ENCODE measurements at places on chromosomes 11 and 22.
A peak's percentile ranks its signal among the peaks of the same experiment; 100 is the strongest.

GRCh38 chr11:13923182-13923581 is 39.3 kb upstream of the SPON1 start:
- DNase-seq: no peak

- no peak for DNase-seq
Measured at GRCh38 chr11:126157326-126158030, 54.0 kb downstream of the RPUSD4 start.

- DNase-seq: no peak
Measured at GRCh38 chr11:563812-564578, 3.2 kb downstream of the RASSF7 start.

DNA sequence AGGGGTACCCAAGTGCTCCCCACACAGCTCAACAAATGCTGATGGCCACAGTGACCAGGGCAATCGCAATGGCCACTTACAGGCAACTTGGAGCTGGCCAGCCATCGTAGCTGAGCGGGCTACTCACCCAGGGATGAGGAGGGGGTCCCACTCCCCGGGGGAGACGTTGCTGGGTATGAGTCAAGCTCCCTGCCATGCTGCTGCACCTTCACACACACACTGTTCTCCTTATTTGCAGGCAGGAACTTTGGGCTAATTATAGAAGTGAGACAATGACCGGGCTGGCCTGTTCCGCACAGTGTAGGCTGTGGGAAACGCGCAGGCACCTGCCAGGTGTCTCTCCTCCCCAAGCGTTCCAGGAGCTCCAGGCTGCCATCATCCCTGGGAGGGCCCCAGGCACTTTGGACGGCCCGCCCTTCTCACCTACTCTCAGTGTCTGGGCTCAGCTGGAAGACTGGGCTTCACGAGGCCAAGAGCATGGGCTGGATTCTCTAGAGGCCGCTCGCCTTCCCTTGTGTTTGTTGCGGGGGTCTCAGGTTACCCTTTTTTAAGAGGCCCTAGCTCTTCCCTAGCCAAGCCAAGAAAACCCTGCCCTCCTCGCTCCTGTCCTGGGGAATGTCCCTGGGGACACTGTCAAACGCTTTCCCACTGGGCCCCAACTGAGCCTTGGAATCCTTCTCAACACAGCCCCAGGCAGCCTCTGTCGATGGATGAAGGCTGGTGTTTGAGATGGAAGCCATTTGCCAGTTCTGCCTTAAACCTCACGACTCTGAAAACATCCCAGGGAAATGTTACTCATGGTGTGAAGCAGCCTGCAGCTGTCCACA is 73.0 kb downstream of the RTL6 start:
- DNase-seq: no peak

- DNase-seq: peak; percentile 53
Measured at GRCh38 chr11:125167954-125168835, 3.6 kb downstream of the PKNOX2 start.

GRCh38 chr22:34113381-34113780 is 193.1 kb upstream of the LARGE1 start:
- no peak for DNase-seq

DNA sequence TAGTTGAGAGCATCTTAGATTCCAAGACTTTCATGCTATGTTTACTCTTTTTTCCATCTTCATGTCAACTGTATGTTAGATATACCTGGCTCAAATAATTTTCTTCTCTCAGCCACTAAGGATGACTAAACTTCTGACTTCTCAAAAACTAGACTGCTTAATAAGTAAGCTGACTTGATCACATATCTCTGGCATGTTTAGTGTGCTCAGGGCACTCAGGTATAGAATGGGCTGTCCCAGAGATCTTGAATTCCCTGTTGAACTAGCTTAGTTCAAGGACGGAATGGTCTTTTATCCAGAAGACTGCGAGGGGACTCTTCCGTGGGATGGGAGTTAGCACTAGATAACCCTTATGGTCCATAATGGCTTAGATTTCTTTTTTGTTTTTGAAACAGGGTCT is 13.0 kb downstream of the NEU3 start:
- no peak for DNase-seq
